ENCODE measurements at places on chromosomes 2 and 18.

DNA sequence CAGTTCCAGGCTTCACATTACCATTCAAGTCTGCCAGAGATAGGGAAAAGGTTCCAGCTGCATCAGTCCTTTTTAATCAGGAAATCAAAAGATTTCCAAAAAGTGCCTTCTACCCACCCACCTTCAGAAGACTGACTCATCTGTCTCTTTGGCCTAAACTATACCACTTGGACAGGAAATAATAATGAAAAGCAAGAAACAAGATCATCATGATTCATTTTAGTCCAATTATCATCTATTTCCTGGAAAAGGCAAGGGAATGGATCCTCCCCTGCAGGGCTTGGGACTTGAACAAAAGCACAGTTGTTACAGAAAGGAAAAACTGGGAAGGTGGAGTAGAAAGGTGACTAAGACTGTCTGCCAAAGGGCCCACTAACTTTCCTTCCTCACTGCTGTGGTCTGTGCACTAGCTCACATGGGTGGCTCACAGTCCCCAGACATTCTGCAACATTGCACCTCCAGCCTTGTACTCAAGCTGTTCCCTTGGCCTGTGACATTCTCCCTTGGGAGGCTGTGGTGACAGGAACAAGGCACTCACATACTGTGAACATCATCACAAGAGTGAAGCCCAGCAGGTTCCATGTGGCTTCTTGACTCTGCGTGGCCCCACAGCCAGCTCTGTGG is 75.3 kb downstream of the VSNL1 start:
- DNase-seq, result peak; percentile 32

DNA sequence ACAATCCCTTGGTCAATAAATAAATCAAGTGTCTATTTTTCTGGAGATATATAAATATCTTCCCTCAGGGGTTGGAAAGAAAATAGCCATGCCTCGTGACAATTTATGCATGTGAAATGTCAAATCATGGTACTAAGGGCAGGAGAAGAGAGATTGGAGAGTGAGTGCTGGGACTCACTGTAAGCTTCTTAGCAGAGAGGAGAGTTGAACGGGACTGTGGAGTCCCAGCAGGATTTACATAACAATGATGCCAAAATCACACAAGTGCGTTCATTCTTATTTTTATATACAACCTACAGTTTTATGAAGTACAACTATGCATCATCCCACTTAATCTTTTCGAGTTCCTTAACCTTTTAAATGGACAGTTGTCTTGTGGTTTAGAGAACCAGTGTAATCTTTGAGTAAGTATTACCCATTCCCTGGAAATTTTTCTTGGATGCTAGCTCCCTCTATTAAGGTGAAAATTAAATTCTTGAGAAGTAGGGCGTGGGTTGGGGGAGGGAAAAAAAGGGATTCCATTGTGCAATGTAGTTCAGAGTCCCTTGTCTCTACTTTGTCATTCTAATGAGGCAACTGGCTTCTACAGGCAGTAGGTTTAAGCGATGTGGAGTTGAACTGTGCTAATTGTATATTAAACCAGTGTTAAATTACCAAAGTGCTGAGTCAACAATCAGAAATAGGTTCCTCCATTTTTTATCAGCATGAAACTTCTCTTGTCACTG is 143.6 kb upstream of the EPHA4 start:
- DNase-seq, result no peak

GRCh38 chr2:2464094-2464493 is 133.0 kb upstream of the MYT1L start:
- no peak for DNase-seq

GRCh38 chr2:238948765-238949641 is 101.1 kb downstream of the TWIST2 start:
- DNase-seq, result no peak

- no peak for DNase-seq
Measured at GRCh38 chr2:57884281-57884680, 162.3 kb upstream of the VRK2 start.

- no peak for DNase-seq
Measured at GRCh38 chr2:165617741-165618481, 148.4 kb downstream of the CSRNP3 start.

- DNase-seq, result no peak
Measured at GRCh38 chr2:12035029-12035720, 288.7 kb downstream of the LPIN1 start.

- DNase-seq, result no peak
Measured at GRCh38 chr18:79961527-79962291, 2.7 kb upstream of the HSBP1L1 start.

DNA sequence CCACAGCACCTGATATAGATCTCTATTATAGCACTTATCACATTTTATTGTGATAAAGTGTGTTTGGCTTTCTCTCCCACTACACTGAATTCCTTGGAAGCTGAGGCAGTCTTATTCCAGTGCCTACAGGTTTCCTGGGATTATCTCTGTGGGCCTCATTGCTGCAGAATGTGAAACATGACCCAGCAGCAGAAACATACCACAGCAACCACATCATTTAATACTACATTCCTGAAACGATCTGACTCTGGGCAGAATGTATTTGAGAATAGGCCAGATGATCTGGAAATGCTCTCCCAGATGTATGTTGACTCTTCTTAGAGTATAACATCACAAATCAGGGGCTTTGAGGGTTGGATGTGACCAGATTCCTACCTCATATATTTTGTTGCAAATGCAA is 323.5 kb upstream of the TANK start:
- DNase-seq, result peak; percentile 91

- DNase-seq, result no peak
Measured at GRCh38 chr2:98483257-98483861, 38.7 kb downstream of the INPP4A start.
